GM23248 (cell line): ENCODE measurements at places on chromosomes 11 and 22. TPM values are rescaled to one million over a fixed set of nuclear protein-coding genes. Genes with fewer than 3 reads are reported as not detected.

Gene TESMIN
- total RNA-seq = 0.13 TPM in 1 of 2 replicates, not detected in the other

Gene BIRC2
- total RNA-seq = 73.7 and 104 TPM in 2 replicates

Gene RTN4R
- 1.4 TPM in 1 of 2 replicates, not detected in the other for total RNA-seq

Gene PKNOX2
- total RNA-seq = 0.51 and 0.76 TPM in 2 replicates

DNA sequence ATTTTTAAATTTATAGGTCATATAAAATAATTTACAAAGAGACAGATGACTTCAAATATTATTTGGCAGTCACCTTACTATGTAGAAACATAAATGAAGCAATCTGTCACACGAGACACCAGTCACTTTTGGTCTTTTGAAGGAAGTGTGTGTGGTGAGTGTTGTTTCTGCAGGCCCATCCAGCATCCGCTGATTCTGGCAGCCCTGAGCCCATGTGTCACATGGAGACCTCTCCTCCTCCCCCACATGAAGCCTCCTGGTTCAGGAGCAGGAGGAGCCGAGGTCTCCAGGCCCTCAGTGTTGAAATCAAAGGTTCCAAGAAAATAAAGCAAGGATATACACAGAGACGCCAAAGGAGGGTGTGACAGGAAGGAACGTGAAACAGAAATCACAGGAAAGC, 60.1 kb downstream of the ARFGAP3 start:
- DNase-seq = no peak

DNA sequence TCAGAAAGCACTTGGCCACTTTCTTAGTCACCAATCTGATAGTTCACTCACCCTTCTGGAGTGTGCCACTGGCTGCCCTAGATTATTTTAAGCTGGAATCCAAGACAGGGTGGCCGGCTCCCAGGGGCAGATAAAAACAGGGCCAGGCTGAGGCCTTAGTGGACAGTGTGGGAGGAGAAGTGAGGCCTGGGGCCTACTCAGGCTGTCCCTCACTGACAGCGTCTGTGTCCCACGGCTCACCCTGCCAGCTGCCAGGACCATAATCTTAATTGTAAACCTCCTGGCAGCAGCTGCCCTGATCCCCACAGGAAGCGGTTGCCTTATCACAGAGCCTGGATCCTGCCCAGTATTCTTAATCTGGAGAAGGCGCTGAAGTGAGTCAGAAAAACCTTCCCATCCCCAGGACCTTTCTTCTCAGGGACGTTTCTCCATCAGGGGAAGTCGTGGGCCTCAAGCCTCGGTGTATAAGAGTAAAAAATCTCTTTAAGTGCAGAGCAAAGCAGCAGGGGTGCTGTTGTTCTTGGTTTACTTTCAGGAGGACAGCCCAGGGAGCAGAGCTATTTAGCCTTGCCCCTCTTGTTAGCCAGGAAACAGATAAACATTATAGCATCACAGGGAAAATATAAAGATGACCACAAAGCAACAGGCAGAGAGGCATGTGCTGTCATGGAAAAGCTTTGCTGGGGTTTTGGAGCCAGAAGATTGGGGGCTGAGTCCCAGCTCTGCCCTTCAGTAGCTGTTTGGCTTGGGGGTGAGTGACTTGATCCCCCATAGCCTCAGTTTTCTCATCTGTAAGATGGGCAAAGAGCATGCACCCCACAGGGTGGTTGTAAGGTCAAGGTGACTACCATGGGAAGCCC, 39.6 kb downstream of the TSPAN18 start:
- DNase-seq = peak; percentile 70

GRCh38 chr11:118521892-118522311, 5.4 kb upstream of the TTC36 start:
- DNase-seq = no peak

DNA sequence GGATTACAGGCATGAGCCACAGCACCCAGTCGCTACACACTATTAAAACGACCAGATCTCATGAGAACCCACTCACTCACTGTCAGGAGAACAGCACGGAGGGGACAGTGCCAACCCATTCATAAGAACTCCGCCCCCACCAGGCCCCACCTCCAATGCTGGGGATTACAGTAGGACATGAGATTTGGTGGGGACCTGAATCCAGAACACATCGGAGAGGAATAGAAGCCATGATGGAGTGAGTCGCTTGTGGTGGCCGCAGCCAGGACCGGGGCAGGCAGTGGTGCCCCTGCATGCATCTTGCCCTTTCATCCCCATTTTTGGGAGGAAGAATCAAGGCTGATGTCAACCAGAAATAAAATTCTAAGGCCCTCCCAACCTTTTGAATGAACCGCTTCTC, 8.7 kb downstream of the NADSYN1 start:
- no peak for DNase-seq

- no peak for DNase-seq
Observed at GRCh38 chr11:18304745-18305144, 17.2 kb downstream of the HPS5 start.

GRCh38 chr11:7252683-7253213, 1.0 kb downstream of the SYT9 start:
- no peak for DNase-seq
